ENCODE measurements at places on chromosomes 1 and 21.

- DNase-seq, result no peak
These were observed 228.4 kb downstream of the ATG4C start for GRCh38 chr1:63012339-63012738.

GRCh38 chr1:11546456-11546855, 67.5 kb downstream of the DISP3 start:
- DNase-seq, result no peak

DNA sequence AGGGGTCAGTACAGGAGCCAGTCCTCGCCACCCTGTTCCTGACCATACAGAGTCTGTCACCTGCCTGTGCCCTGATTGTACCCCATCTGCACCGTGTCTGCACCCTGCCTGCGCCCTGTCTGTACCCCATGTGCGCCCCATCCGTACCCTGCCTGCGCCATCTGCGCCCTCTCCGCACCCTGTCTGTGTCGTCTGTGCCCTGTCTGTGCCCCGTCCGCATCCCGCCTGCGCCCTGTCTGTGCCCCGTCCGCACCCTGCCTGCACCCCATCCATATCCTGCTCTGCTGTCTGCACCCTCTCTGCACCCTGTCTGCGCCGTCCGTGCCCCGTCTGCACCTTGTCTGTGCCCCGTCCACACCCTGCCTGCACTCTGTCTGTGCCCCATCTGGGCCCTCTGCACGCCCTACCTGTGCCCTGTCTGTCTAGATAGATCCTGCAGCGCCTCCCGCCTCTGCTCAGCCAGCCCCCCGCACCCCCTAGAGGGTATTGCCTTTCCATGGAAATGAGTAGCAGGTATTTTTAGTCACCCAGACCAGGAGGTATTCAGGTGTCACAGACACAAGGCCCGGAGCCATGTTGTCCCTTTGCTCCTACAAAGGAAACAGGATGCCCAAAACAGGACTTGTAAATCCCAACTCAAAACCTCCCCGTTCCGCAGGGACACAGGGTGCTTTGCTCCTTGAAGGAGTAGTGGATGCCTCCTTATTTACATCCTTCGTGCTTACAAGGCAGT, 7.7 kb upstream of the NPHP4 start:
- no peak for DNase-seq

GRCh38 chr1:205545001-205545919, 40.8 kb downstream of the CDK18 start:
- no peak for DNase-seq

DNA sequence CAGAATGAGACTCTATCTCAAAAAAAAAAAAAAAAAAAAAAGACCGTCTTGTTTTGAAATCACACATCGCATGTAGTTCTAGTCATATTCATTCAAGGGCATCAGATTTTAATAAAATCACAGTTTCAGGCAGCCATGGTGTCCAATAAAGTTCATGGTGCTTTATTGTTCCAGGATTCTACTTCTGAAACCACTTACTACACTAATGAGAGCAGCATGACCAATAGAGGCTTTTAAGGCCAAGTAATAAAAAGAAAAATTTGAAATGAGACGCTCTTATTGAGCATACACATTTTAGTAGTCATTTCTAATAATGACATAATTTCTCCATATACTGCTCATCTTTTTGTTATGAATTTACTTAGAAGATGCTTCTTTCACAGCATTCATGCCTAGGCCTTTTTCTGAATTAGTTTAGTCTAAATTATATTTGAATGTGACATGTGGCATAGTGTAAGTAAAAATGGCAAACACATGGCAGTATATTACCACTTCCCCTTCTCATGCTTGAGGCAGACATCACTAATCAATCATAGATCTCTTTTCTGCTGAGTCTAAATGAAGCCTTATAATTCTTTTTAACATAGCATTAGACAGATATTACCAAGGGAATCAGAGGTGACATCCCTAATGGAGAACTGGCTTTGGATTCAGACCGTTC, 18.5 kb downstream of the NTMT2 start:
- no peak for DNase-seq

Measured in NCI-H1694 treated with DMSO at 0.1 percent for 48 hours (cell line).